Stimulated activated CD8-positive, alpha-beta memory T cell treated with anti-CD3 and anti-CD28 coated beads, Interleukin-4, amount 100 ng/mL, for 24 hours (primary cell): ENCODE measurements at places on chromosomes 7 and 10.
A peak's percentile ranks its signal among the peaks of the same experiment; 100 is the strongest.

- DNase-seq = no peak
Measured at GRCh38 chr7:135711139-135711469, 16.9 kb downstream of the SLC13A4 start.

- DNase-seq = no peak
Measured at GRCh38 chr7:73682745-73683055, 553 bp downstream of the DNAJC30 start.

DNA sequence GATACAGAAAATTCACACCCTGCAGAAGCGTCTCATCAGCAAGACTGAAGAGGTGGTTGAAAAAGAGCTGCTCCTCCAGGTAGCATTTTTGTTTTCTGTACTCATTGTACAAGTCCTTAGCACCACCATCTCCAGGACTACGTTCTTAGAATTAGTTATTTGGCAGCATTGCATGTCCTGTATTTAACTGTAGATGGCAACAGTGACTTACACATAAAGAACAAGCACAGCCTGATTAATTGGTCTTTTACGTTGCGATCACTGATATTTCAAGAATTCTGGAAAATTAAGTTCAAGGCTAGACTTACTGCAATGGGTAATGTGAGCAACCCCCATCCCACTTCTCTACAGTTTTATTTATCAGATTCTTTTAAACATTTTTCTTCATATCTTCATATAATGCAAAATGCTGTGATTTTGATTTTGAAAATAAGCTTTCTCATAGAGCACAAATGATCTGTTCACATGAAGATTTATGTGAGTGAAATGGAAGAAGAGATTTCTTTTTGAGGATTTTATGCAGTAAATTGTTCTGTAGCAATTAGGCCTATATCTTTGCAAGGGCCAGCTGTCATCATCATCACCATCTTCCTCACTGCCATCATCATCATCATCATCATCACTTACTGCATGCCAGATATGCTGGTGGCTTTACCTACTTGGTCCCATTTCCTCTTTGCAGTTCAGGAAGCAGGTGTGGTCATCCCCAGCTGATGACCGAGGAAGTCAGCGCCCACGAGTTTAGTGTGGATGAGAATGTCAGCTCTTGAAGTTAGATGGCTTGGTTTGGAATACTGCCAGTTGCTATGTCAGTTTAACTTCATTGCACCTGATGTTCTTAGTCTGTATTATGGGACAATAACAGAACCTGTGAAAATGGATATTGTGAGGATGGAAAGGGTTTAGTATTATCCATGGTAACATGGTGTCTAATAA is 53.4 kb downstream of the CFAP58 start:
- DNase-seq = no peak

GRCh38 chr10:33665501-33665900 is 331.0 kb upstream of the NRP1 start:
- DNase-seq = no peak

GRCh38 chr10:90602862-90603610 is 254.8 kb downstream of the HTR7 start:
- no peak for DNase-seq

DNA sequence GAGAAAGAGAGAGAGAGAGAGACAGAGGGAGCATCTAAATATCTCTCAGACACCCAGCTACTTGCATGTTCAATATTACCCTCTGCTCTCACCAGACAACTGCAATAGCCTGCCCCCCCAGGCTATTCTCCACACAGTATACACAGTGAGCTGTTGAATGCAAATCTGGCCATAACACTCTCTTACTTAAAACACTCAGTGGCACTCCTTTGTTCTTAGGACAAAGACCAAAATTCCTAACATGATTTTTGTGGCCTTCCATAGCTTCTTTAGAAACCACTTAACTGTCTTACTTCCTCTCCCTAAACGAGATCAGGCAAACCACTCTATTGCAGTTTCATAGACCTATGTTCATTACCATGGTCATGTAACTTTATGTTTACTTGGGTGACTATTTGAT is 903.6 kb upstream of the AUTS2 start:
- no peak for DNase-seq

- DNase-seq = peak; percentile 74
Measured at GRCh38 chr10:80205477-80206276, at the start of gene ANXA11. ANXA11 (minus strand) TSS chr10:80205537; CDS start chr10:80172861, 32,676 bp downstream.

GRCh38 chr10:49212076-49212475 is 23.9 kb upstream of the TMEM273 start:
- DNase-seq = no peak

GRCh38 chr10:17025444-17026295 is 103.9 kb downstream of the CUBN start:
- peak; percentile 58 for DNase-seq

- DNase-seq = no peak
Measured at GRCh38 chr7:154419344-154419743, 367.1 kb downstream of the DPP6 start.

DNA sequence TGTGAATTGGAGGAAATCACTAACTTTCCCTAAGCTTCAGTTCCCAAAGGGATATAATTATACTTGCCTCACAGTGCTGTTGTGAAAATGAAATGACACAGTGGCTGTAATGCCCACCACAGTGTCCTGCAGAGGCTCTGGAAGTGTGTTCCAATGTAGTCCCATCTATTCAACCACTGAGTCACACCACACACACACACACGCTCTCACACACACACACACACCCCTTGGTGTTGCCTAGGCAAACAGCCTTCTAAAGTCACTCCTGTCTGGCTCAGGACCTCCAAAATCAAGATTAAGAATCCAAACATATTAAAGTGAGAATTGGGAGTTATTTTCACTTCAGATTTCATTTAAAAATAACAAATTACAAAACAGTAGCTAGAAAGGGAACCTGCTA is 73.3 kb downstream of the NRCAM start:
- no peak for DNase-seq

GRCh38 chr10:25818751-25819150 is 115.3 kb upstream of the MYO3A start:
- DNase-seq = no peak

GRCh38 chr10:5508786-5509185 is 9.4 kb upstream of the CALML5 start:
- DNase-seq = no peak

GRCh38 chr7:102040569-102040968 is 223.1 kb downstream of the CUX1 start:
- DNase-seq = no peak

DNA sequence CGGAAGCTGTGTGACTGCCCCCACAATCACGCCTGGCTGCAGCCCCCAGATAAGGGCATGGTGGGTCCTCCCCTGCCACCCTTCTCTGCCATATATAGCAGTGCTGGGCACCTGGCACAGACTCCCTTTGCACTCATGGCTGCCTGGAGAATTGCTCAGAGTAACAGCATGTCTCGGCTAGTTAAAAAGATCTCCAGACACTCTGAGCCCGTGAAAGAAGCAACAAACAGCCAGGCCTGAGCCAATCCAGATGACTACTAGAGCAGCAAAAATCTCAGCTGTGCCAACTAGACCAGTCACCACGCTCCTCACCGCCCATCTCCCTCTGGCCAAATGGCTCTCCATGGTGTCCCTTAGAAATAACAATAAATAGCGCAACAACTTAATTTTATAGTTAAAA is 71.3 kb downstream of the PARD3 start:
- DNase-seq = no peak

DNA sequence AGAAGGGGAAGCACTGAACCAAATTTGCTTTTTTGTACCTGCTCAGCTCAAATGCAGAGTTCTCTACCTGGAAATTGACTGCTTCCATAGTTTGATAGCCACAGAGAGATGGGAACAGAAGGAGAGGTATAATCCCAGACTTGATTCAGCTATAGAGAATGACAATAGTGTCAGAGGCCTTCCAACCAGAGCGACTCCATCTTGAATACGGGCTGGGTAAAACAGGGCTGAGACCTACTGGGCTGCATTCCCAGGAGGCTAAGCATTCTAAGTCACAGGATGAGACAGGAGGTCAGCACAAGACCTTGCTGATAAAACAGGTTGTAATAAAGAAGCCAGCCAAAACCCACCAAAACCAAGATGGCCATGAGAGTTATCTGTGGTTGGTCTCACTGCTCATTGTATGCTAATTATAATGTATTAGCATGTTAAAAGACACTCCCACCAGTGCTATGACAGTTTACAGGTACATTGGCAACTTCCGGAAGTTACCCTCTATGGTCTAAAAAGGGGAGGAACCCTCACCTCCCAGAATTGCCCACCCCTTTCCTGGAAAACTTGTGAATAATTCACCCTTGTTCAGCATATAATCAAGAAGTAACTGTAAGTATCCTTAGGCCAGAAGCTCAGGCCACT is 42.7 kb upstream of the ATRNL1 start:
- DNase-seq = no peak

DNA sequence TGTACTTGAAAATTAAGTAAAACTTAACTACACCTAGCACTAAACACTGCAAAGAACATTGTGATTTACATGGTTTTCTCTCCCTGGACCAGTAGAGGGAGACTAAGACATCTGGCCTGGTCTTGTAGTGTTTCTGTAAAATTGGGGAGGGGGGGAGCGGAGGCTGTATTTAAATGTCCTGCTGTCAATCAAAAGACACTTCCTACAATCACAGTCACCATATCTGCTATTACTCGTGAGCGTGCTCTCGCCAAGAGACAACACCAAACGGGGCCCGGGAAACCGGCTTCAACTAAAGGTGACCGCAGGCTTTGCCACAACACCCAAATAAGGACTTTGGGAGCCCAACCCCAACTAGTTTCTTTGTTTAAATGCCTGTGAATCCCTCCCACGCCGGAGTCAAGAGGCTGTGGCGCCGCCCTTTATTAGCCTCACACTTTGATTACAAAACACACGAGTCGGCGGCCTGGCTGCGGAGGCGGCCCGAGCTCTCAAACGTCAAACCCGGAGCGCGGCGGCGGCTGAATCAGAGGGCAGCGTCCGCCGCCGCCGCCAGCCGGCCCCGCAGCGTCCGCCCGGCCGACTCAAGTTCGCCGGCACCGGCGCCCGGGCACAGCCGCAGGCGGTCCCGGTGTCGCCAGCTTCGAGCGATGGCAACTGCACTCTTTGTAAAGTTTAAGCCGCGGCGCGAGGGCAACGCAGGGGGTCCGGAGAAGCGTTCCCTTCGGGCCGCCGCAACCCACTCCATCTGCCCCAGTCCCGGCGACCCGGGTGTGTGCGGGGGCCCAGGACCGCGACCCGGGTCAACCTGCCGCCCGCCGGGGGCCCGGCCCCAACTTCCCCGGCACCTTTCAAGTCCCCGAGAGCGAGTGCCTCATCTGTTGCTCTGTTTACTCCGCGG is 1.3 kb downstream of the KDM7A start:
- peak; percentile 77 for DNase-seq
